Activated gamma-delta T cell (primary cell): ENCODE measurements at places on chromosomes 1 and 21.

DNA sequence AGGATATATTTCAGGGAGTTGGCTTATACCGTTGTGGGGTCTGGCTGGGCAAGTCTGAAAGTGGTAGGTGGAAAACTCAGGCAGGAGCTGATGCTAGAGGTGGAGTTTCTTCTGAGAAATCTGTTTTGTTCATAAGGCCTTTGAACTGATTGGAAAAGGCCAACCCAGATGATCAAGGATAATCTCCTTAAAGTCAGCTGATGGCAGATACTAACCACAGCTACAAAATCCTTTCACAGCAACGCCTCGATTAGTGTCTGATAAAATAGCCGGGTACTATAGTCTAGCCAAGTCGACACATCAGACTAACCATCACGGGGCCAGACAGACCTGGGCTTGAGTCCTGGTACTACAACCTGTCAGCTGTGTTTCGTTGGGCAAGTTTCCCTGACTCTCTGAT lies 21.4 kb downstream of the OPRD1 start:
- DNase-seq = no peak

- no peak for DNase-seq
Measured at GRCh38 chr1:201947697-201948008, 1.3 kb upstream of the LMOD1 start.

DNA sequence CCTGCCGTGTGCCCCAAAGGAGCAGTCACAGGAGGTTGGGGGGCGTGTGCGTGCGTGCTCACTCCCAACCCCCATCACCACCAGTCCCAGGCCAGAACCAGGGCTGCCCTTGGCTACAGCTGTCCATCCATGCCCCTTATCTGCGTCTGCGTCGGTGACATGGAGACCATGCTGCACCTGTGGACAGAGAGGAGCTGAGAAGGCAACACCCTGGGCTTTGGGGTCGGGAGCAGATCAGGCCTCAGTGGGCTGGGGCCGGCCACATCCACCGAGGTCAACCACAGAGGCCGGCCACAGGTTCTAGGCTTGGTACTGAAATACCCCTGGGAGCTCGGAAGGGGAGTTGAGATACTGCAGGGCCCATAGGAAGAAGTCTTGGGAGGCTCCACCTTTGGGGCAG lies 23.5 kb downstream of the COL6A1 start:
- DNase-seq = no peak

DNA sequence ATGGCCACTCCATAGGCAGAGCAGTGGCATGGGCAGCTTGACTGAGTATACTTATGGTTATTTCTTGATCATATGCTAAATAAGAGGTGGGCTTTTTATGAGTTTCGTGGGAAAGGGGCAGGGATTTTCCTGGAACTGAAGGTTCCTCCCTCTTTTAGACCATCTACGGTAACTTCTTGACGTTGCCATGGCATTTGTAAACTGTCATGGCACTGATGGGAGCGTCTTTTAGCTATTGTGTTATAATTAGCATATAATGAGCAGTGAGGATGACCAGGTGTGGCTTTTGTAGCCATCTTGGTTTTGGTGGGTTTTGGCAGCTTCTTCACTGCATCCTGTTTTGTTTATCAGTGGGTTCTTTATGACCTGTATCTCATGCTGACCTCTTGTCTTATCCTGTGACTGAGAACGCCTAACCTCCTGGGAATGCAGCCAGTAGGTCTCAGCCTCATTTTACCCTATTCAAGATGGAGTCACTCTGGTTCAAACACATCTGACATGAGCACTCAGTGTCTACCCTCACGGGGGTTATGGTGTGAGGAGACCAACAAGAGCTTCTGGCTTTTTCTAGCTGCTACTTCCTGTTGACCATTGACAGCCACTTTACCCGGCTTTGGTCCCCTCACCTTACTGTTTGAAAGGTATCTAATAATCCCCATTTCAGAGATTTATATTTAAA lies 71.7 kb downstream of the GALNT2 start:
- no peak for DNase-seq

- DNase-seq = no peak
Measured at GRCh38 chr21:41638201-41638790, 128.6 kb downstream of the RIPK4 start.

DNA sequence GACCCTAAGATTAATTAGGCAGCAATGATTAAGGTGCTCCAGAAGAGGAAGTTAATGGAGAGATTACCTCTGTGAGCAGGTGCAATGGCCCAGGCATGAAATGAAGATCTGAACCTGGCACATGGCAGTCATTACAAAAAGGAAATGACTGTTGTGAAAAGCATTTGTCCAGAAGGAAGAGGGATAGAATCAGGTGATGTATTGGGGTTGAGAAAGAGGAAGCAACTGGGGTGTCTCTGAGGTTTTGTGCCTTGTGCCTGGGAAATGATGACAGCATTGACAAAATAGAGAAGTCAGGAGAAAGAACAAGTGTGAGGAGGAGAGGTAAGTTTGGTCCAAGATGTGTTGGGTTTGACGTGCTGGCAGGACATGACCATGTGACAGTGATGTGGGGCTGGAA lies 5.6 kb downstream of the CRCT1 start:
- DNase-seq = no peak
